ENCODE measurements at places on chromosomes 1 and 21.

DNA sequence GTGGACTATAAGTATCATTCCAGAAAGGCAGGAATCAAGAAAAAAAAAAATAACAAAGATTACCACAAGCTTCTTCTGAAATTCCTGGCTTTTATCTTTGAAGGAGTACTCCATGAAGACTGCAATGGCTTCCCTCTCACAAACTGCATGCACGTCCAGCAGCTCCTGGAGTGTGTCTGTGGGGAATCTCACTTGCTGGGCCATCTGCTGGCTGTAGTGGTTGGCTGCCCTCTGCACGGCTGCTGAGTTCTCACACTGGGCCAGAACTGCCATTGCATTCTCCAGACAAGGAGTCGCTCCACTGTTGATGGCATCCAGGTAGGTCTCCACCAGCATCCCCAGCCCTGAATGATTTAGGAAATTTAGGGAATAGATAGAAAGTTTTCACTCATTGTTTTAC is 23.3 kb upstream of the GBP2 start:
- no peak for DNase-seq

DNA sequence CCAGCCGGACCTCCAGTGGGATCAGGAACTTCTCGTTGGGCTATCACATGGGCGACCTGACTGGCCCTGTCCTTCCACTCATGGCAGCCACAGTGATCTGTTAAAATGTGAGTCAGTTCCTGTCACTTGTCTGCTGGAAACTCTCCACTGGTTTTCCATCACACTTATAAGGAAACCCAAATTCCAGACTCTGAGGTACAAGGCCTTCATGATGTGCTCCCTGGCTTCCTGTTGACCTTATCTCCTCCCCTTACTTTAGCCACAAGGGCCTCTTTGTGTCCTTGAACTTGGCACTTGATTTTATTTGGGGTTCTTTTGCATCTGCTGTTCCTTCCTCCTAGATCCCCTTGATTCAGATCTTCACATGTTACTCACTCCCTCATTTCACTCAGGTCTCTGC is 96.8 kb downstream of the TENT5C start:
- DNase-seq, result no peak

GRCh38 chr1:207946756-207947155 is 35.8 kb upstream of the CD34 start:
- no peak for DNase-seq

GRCh38 chr1:108046026-108046425 is 81.0 kb upstream of the VAV3 start:
- no peak for DNase-seq

GRCh38 chr1:169899519-169900217 is 6.0 kb upstream of the SCYL3 start:
- DNase-seq, result no peak

- no peak for DNase-seq
Observed at GRCh38 chr1:11735531-11735853, 444 bp upstream of the AGTRAP start.

- DNase-seq, result no peak
Observed at GRCh38 chr1:210687582-210688279, 359.0 kb downstream of the HHAT start.

DNA sequence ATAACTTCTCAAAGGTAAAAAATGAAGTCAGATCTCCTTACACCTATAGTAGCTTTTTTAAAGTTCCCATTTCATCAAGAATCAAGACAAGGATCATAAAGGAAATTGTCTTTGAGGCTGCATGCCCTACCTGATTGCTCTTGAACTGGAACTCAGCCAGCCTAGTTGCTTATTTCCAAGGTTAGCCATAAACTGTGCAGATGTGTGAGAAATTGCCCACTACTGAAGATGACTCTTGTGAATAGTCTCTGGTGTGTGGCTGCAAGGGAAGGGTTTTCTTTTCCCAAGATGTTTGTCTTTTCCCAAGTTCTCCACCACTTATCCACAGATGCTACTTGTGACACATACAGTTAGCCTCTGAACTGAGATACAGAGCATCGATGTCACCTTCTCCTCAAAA is 81.7 kb upstream of the DUSP10 start:
- DNase-seq, result no peak

DNA sequence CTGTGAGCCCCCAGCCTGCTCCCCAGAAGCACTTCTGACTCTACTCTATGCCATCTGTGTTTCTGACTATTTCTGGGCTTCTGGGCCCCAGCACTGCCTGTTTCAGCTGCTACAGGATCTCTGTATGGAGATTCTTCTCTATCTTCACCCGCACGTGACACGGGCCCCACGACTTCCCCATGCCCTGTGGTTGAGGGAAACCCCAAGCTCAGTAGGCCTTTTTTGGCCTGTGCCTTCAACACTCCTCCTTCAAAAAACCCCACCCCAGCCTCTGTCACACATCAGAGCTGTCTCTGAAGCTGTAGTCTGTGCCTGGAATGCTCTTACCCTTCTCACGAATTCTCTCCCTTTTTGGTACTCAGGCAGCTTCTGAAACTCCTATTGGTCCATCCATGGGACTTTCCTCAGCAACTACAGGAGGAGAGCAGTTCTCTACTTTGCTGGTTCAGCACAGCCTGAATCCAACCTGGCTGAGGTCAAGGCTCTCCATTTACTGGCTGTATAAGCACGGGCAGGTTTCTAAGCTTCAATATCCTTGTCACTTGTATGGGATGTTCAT is 2.0 kb upstream of the NID1 start:
- peak; percentile 78 for DNase-seq

DNA sequence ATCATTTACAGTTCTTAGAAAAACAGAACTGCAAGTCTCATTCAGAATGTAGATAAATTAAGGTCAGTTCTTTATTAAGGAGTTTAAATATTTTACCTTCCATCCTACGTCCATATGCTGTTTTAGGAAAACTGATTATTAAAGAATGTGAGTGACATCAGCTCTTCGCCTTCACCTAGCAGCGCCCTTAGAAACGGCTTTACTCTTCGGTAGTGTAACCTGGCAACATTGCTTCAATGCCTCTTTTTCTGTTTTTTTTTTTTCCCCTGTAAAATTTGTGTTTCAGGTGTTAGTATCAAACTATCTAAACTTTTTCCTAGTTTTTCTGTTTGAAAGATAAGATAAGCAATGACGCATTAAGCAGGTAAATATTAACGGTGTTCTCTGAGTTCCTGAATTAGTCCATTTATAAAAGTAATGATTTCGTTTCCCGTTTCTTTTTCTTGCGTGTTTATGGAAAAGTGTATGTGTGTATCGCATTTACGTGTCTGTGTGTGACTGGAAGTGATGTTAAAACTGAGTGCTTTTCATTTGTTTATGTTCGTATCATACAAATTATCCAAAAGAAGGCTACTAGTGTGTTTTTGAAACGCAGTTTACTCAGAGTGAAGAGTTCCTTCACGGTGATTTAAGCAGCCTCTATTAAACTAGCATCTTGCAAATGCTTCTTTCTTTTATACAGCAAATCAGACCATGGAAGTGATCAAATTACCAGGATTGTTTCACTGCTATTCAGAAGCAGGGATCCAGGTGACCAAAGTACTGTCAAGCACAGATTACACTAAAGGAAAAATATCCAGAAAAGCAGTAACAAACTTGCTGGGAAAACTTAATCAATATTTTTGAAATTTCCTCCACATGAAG is 139.0 kb downstream of the SDCCAG8 start:
- no peak for DNase-seq

- DNase-seq, result no peak
Observed at GRCh38 chr1:115713906-115714305, 54.6 kb downstream of the CASQ2 start.

DNA sequence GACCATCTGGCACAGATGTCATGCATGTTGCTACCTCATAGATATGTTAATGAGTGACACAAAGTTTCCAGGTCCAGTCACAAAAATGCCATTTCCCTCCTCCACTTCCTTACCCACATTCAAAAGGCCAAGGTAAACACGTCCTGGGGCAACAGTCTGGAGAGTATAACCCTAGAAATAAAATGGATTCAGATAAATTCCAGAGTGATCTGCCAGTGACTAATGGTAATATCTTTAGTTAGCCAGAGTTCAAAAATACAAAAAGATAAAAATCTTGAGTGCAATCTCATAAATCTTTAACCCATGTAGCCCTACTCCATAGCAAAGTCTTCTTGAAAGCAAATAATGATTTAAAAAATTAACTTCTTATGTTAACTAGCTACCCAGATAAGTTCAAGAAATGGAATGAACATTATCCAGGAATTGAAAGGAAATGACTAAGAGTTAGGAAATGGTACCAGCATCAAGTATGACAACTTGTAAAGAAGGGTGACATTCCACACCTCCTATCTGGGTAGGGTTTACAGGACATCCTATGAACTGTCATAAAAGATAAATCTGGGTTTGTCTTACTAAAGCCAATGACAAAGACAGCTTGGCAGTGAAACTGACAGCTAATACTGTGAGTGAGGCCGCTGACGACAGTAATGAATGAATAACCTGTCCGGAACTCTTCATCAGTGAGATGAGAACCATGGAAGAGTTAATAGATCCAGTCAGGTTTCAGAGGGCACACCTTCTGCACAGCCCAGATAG is 18.1 kb downstream of the RGS2 start:
- no peak for DNase-seq

DNA sequence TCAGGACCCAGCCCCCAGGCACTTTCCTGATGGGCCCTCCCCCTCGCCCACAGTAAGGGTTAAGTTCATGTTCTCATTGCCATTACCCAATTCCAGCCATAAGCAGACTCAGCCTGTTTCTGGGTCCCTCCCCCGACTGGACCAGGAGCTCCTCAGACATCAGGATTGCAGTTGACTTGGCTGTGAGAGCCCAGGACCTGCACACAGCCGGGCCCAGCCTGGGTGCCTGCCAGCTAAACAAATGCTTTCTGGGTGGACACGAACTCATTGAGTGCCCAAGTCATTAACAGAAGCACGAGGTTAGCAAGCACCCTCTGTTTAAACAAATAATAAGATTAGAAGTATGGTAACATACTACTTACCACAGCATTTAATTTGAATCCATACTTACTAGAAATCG is 147.9 kb upstream of the POU3F1 start:
- no peak for DNase-seq

DNA sequence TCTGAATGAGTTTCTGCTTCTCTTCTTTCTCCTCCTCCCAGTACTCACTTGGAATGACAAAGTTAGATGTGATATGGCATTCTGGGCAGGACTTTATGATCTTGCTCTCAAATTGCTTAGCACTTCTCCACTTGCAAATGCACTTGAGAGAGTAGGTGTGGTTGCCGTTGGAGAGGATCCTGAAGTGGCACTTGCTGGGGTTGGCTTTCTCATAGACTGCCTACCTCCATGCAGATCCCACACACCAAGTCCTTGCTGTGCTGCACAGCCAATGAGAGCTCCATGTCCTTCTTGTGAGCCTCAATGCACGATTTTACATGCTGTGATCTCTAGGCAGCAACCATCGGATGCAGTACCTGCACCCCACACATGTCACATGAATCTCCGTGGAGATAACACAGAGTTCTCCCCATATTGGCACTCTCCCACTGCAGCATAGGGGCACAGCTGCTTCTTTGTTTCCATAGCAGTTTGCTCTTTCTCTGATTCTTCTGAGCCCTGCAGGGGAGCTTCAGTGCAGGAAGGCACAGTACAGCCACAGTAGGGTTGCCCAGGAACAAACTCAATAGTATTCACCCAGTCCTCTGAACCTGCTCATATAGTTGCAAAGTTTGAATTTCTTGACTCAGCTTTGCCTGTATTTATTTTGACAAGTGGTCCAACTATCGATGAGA is 45.2 kb downstream of the ZNF691 start:
- DNase-seq, result no peak

DNA sequence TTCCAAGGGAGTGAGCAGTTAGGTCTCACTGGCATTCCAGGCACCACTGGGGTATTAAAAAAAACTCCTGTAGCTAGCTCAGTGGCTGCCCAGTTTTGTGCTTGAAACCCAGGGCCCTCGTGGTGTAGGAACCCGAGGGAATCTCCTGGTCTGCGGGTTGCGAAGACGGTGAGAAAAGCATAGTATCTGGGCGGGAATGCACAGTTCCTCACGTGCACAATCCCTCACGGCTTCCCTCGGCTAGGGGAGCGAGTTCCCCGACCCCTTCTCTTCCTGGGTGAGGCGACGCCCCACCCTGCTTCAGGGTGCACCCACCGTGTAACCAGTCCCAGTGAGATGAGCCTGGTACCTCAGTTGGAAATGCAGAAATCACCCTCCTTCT is 50.5 kb upstream of the PGBD5 start:
- DNase-seq, result no peak

- DNase-seq, result no peak
Observed at GRCh38 chr21:14943616-14944015, 121.2 kb downstream of the NRIP1 start.

GRCh38 chr1:70760154-70760553 is 287.5 kb downstream of the PTGER3 start:
- DNase-seq, result no peak

DNA sequence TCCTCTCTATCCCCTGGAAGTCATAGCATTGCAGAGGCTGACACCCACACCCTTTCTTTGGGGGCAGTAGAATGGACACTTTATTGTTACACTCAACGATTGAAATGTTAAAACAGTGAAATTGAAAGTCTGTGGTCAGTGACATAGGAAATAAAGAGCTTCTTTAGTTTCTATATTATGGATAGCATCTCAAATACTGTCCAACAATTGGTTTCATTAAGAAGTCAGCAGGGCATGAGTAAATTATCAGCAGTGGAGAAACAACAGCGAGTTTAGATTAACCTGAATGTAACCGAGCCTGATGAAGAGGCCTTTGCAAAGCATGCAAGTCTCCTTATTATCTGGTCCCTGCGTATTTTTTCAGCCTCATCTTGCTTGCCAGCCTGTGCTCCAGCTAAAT is 350.7 kb downstream of the NTNG1 start:
- no peak for DNase-seq

GRCh38 chr1:160124705-160125478 is 9.3 kb downstream of the ATP1A2 start:
- no peak for DNase-seq

- DNase-seq, result no peak
Observed at GRCh38 chr1:12649971-12650421, 6.1 kb downstream of the AADACL4 start.

GRCh38 chr1:157487096-157487495 is 65.2 kb downstream of the FCRL5 start:
- no peak for DNase-seq

DNA sequence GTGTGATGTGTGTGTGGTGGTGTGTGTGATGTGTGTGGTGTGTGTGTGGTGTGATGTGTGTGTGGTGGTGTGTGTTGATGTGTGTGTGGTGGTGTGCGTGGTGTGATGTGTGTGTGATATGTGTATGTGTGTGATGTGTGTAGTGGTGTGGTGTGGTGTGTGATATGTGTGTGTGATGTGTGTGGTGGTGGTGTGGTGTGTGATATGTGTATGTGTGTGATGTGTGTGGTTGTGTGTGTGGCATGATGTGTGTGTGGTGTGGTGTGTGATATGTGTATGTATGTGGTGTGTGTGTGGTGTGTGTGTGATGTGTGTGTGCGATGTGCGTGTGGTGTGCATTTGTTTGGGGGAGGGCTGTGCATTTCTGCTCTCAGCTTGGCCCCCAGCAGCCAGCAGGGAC is 7.1 kb upstream of the PCBP3 start:
- no peak for DNase-seq

DNA sequence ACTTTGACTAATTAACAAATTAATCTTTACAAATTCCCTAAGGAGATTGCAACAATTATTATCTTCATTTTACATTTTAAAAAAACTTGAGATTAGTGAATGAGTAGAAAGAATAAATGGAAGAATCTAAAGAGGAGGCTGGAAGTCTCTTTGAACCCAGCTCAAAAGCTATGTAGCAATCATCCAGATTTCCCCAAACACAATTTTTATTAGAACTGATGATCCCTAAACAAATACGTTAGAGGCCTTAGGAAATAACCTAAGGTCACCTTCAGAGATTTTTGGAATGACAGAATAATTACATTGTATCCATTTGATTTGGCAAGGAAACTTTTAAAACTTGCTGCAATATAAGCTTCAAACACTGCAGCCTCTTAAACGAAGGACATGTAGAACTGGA is 242.4 kb upstream of the LYPLAL1 start:
- DNase-seq, result no peak

- no peak for DNase-seq
Observed at GRCh38 chr1:56404066-56404465, 175.3 kb downstream of the PLPP3 start.
